ENCODE measurements at places on chromosomes 3 and 15.

- no peak for DNase-seq
These were observed 5.4 kb downstream of the ISL2 start for GRCh38 chr15:76342058-76342381.

DNA sequence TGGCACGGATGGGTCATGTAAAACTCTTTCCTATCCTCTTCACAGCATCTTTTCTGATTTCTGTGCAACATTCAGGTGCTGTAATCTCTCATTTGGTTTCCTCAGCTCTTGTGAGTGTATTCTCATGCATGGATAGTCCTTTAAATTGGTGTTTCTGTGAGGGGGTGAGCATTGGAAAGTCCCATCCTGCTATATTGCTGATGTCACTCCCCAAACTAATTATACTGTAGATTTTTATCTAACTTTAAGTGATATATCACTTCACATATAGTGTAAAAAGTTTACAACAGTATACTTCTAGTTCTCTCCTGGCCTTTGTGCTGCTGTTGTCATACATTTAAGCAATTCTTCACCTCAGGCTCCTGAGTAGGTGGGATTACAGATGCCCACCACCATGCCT lies 102.7 kb downstream of the GLDN start:
- no peak for DNase-seq

GRCh38 chr3:113300596-113300995 lies 89.2 kb downstream of the BOC start:
- no peak for DNase-seq

DNA sequence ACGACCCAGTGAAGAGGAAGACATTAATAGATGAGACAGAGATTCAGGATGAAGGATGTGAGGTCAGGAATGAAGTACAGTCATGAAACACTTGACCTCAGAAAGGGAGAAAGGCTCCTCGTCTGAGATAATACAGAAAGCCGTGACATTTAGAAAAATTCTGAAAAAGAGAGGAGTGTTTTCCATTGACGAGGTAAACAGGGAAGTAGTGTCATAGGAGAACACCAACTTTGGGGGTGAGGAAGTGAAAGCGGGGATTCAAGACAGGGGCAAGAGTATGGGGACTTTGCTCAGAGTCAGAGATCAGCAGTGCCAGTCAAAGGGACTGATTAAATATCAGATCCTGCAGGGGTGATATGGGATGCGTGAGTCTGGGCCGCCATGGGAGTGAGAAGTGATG lies 160.9 kb downstream of the PLCL2 start:
- no peak for DNase-seq

- DNase-seq: no peak
These were observed 11.8 kb upstream of the HES1 start for GRCh38 chr3:194124193-194124592.

GRCh38 chr15:39239562-39239961 lies 341.3 kb upstream of the THBS1 start:
- DNase-seq: peak; percentile 85

DNA sequence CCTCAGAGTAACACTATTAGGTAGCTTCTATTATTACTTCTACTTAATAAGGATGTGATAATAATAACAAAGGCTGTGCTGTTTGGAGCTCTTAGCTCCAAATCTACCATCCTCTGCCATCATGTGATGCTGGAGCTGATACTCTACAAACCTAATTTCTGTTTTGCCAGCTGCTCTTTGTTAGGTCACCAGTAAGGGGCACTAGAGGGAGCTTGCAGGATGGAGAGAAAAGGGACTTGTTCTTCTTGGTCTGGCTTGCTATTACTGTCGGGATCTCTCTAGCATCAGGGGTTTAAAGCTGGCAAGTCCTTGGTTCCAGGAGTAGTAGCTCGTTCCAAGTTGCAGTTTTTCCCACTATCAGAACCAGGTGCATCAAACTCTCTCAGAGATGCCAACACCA lies 194.9 kb upstream of the KBTBD8 start:
- no peak for DNase-seq

GRCh38 chr3:33791477-33792166 lies 6.8 kb upstream of the PDCD6IP start:
- DNase-seq: no peak

GRCh38 chr15:77706482-77707244 lies 74.0 kb upstream of the LINGO1 start:
- no peak for DNase-seq

GRCh38 chr15:47663101-47663500 lies 54.2 kb upstream of the SEMA6D start:
- no peak for DNase-seq

DNA sequence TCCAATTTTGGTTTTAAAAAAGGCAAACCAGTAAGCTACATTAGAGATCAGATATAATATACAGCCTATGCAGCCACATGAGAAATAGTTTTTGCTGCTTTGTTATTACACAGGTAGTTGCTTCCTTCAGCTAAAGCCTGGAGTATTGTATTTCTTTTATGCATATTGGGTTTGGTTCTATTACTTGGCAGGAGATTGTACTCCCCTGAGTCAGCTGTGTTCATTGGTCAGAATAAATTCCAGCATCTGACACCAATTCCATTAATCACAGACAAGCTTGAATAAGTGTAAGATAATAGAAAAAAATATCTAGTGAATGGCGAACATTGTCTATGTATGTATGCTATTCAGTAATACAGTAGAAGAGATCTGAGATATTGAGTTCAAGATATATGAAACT lies 26.1 kb upstream of the ZCWPW2 start:
- DNase-seq: peak; percentile 67

DNA sequence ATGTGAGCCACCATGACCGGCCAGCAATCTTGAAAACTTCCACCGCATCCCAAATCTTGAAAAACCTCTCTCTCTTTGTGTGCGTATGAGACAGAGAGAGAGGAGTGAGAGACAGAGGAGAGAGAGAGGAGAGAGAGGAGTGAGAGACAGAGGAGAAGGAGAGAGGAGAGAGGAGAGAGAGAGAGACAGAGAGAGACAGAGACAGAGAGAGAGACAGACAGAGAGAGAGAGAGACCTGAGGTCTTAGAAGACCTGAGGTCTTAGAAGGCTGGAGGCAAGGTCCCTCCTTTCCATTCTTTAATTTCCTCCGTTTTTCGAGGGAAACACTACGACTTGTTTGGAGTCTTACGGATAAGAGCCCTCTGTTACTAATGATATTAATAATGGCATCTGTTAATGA lies 39.5 kb downstream of the TMEM40 start:
- DNase-seq: no peak

GRCh38 chr3:126105691-126106187 lies 21.8 kb upstream of the SLC41A3 start:
- DNase-seq: no peak

GRCh38 chr3:70857916-70858315 lies 545.5 kb upstream of the MDFIC2 start:
- DNase-seq: peak; percentile 81

DNA sequence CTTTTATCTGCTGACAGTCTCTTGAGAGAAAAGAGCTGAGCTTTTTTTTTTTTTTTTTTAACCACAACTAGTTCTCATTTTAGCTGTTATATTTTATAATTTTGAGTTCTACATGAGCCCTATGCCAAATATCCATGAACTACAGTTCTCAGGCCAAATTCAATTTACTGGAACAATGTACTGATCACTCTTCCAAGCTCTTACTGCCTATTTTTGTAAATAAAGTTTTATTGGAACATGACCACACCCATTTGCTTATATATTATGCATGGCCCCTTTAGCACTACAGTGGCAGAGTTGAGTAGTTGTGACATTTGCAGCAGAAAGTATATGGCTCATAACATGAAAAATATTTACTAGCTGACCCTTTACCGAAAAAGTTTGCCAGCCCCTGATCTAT lies 129.2 kb upstream of the SKOR1 start:
- no peak for DNase-seq

DNA sequence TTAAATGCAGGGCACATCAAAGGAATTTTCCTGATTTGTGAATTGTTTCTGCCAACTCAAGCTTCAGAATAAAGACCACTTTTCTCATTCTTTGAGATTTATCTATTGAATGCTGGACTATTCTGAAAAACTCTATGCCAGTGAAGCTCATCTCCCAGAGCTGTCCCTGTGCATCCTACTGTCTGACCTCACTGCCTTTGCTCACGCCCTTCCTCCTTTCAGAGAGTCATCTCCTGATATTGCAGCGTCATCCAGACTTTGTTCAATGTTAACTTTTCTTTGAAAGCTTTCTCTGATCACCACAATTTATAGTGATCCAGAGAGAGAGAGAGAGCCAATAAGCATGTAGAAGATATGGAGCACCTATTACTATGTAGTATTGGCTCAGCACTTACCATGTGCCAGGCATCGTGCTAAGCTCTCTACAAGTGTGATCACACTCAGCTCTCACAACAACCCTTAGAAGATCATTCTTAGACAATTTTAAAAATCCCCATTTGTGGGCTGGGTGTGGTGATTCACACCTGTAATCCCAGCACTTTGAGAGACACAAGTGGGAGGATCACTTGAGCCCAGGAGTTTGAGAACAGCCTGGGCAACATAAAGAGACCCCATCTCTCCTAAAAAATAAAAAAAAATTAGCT lies 30.2 kb upstream of the TLE3 start:
- no peak for DNase-seq

- no peak for DNase-seq
These were observed 657 bp downstream of the PATL2 start for GRCh38 chr15:44710236-44711095.

DNA sequence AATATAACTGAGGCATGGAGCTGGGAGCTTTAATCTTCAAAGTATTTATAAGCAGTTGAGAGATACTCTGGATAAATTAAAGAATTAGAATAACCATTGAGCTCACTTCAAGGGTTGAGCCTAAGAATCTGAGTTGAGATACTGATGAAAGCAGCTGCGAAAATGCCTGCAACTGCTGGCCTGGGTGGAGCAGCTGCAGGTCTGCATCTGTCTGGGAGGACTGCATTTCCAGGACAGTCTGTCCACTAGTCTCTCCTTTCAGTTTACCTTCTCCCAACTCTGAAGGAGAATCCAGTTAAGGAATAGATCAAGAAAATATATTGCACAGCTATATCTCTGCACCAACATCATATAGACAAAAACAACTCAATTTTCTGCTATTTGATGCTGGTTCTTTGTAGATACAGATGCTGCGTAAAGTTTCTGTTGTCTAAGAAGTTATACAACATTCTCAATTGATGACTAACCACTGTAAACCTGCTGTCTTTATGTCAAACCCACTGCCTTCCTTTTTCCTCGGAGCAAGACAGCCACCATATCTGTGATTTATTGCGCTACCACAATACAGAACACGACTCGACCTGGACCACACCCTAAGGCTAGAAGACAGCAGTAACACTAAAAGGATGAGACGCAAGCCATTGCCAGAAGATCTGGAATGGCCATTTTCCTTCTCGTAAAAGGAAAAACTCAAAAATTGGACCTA lies 245.1 kb downstream of the MAGI1 start:
- DNase-seq: no peak

DNA sequence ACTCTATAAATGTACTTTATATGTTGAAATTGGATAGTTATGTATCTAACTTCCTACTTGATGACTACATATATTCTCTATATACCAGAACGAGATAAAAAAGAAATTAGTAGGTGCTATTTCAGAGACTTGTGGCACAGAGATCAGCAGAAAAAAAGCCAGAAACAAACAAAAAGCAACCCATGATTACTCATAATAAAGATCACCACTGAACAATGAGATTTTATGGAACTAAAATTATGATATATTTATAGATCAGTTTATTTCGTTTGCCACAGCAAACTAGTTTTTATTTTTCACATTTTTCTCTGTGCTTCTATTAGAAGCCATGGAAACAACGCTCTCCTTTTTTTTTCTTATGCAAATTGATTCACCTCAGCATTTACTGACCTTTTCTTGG lies 15.1 kb upstream of the PROK2 start:
- DNase-seq: no peak

GRCh38 chr15:52441841-52442240 lies 86.8 kb downstream of the MYO5A start:
- peak; percentile 75 for DNase-seq

DNA sequence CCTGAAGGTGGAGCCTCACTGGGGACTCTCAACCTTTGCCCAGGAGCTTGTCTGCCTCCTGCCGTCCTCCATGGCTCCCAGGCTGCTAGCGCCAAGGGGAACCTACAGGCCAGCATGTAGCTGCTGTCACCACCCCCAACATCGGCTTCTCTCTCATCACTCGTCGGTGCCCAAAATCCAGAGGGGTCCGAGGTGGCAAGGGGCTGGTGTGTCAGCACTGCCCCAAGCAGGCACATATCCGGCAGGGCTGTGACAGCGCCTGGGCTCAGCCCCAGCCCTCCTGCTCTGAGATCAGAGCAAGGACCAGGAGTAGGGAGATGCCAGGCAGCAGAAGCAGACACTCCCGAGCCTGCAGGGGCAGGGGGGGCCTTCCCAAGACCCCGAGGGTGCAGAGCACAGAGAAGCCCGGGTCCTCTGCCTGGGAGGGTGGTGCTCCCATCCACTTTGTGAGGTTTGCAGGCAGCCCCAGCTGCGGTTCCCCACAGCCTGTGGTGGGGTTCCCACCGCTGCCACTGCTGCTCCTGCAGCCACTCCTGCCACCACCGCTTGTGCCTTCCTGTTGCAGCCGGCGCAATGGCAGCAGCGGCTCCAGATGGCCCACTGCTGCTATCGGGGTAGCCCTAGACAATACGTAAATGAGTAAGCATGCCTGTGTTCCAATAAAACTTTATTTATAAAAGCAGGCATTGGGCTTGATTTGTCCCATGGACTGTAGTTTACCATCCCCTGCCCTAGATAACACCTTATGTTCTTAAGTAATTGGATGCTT lies 451.0 kb downstream of the EPHA6 start:
- DNase-seq: no peak

- DNase-seq: peak; percentile 64
These were observed 113.9 kb downstream of the POLQ start for GRCh38 chr3:121431726-121432517.

- DNase-seq: no peak
These were observed 6.8 kb downstream of the CSK start for GRCh38 chr15:74788683-74789151.

GRCh38 chr15:67065531-67066005 lies at the start of gene SMAD3:
Gene SMAD3 (plus strand): TSS chr15:67065602. CDS start chr15:67066155, 553 bp downstream.
- DNase-seq: peak; percentile 93

GRCh38 chr15:25668901-25669300 lies 194.2 kb downstream of the ATP10A start:
- DNase-seq: peak; percentile 29

- no peak for DNase-seq
These were observed 29.0 kb upstream of the BCL6 start for GRCh38 chr3:187774185-187774789.

Data from fibroblast of upper back skin (primary cell).